ENCODE measurements at places on chromosomes 6 and 20.

GRCh38 chr20:42270539-42270938 lies 652.4 kb upstream of the CHD6 start:
- ATAC-seq = no peak

DNA sequence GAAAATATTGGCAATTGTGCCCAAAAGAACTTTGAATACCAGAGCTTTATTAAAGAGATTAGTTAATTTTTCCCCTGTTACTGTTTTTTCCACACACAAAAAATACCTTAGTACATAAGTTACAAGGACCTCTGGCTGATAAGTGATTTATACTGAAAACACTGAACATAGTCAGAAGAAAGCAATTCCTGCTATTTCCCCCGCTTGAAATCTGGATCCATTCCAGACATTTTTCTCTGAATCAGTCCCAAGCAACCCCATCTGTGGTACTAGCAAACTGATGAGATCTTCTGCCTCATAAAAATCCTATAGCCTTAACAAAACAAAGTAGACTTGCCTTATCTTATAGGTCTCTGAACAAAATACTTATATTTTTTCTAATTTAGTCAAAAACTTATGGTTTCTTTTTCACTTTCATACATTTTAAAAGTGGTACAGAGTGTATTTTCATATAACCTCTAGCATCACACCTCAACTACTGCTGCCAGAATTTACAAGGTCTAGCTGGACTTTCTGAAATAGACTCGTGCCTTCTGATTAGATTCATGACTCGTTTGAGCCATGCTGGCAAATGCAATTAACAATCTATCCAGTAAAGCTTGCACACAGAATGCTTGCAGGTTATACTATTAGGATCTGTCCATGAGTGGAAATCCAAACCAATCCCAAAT lies 111.9 kb downstream of the TBX18 start:
- no peak for ATAC-seq

DNA sequence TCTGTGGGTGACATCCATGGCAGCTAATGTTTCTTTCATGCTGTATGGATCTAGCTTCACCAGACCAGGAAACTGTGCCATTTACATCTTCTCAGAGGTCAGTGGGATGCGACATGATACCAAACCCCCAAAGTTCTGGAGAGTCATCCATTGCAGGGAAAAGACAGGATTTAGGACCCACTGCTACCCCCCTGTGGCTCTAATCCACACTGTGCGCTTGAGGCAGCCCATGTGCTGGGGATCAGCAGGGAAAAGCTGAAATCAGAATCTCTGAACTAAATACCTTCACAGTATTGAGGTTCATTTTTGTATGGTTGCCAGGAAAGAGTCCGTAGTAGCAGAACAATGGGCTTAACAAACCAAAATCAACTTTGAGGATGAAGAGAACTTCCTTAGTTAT lies 164.4 kb downstream of the TMEM242 start:
- no peak for ATAC-seq

DNA sequence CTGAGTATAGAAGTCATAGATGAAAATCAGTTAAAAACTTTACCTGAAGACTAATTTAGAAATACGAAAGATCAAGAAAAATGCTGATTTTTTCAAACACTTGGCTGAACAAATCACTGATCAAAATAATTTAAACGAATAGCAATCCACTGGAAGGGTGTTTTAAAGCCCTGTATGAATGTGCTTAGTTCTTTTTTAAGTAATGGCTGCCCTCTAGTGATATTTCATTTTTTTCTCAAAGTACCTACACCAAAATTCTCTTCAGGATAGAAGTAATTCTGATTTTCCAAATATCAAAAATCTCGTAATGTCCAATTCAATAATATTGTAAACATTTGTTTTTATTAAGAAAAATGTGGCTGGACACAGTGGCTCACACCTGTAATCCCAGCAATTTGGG lies 32.5 kb downstream of the AKAP7 start:
- ATAC-seq = no peak

GRCh38 chr6:43129434-43130194 lies 41.5 kb upstream of the SRF start:
- ATAC-seq = peak; percentile 33

GRCh38 chr6:3884007-3884745 lies 35.0 kb downstream of the FAM50B start:
- ATAC-seq = no peak

DNA sequence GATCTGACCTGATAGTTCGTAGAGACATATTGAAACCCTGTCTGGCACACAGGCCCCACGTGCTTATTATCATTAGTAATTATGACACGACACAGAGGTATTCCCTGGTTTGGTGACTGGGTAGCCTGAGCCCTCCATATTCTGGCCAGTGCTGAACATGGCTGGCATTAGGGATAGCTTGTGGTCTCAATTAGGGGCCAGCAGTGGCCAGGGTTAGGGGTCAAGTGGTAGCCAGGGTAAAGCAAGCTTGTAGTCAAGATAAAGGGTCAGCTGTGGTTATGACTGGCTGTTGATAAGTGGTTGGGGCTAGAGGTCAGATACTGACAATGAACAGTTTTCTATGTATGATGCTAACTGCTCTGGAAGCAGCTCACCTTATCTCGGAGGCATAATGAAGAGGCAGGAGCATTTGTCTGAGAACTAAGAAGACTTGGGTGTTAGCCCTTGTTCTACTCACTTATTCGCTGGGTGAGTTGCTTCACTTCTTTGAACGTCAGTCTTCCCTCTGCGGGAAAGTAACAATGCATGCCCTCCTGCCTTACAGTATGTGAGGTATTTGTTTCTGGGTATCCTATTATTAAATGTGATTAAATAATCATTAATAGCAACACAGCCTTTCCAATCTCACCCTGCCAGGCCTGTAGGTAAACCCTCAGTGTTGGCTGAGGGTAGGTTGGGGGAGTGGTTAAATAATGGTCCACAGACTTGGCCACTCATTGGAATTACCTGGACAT lies 66.7 kb downstream of the VEGFA start:
- no peak for ATAC-seq

DNA sequence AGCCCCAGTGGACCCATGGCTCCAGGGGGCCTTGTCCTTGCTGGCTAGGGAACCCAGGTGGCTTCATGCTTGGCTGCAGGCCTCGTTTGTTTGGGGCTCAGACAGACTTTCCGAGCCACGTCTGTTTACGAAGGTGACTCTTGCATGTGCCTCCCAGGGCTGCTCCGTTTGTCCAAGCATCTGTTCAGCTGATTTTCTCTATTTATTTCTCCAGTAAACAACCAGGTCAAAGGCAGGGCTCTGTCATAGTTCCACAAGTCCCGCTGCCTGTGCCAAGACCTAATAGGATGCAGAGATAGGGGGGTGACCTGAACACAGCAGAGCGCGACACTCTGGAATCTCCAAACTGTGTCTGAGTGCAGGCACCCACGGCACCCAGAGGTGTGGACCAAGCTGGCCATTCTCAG lies 12.8 kb upstream of the SPO11 start:
- no peak for ATAC-seq

DNA sequence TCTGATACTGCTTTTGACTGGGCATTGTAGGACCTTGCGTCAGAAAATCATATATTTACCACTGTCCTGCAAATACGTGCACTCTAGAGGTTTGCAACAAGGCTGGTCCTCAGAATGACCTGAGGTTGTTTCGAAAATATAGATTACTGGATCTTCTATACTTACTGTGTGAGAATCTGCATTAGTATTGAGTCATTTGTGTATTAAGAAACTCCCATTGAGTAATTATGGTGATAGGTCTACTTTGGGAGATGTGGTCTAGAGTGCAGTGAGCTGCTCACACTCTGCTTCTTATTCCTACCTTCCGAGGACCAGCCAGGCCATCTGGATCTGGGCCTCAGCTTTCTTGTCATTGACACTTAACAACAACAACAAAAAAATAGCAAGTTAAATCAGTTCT lies 9.6 kb downstream of the KLHL32 start:
- no peak for ATAC-seq

- no peak for ATAC-seq
These were observed 10.0 kb downstream of the MOCS1 start for GRCh38 chr6:39924283-39924682.

- no peak for ATAC-seq
These were observed 133.2 kb downstream of the SLC16A10 start for GRCh38 chr6:111220383-111221031.

DNA sequence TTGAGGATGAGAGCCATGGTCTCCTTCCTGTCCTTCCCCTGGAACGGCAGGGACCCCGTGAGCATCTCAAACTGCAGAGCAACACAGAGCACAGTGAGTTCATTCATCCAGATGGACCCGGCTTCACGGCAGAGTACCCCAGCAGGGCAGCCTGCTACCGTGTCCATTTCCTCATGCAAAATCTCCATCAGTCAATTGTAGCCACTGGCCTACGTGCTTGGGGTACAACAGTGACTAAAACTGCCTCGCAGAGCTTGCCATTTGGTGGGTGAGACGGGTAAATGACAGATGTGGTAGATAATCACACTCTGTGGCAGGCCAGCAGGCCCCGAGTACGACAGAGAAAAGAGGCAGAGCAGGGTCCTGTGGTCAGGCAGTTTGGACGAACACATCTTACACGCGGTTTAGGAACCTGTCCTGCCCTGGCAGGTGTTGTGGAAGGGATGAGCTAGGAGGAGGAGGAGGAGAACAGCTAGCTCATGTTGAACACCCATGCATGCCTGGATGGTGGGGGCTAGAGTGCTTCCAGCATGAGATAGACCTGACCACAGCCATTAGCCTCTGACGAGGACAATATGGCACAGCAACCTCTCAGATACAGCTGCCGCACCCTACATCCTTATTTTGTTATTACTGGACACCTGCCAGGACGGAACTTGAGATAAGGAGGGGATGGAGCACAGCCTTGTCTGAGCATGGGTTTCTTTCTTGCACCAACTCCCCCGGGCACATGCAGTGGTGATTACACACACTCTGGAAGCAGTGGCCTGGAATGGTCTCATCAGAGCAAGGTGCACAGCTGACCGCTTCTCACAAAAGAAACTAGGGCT lies 95.6 kb downstream of the RAMACL start:
- ATAC-seq = no peak

DNA sequence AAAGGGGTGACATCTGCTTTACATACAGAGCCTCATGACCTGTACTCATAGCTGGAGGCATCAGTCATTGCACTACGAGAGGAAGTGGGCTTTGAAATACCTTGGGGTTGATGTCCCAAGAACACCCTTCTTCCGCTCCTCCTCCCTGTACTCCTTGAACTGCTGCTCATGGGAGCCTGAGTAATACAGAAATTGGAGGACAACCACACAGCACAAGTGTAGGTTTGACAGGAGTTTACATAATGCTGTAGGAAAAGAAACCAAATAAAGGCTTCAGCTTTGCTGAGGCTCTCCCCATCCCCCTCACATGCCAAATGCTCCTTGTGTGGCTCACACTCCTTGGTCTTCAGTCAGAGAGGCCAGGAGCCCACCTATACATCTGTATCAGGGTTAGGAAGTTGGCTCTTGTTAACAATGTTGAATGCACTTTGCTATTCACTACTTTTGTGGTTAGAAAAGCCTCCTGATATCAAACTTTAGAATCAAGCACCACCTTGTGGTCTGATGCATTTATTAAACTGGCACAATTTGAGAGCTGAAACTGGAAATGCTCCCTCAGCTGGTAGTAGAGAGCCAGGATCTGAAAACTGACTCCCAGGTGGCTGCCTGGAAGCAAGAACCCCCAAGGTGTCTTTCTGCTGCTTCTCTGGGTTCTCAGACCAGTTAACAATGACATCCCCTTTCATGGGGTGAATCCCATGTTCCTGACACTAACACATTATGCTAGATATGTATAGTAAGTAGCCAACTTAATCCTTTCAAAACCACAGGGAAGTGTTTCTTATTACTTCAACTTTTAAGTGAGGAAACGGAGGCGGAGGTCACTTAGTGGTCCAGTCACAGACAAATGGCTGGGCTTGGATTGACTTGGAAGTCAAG lies 56.2 kb upstream of the EDN1 start:
- peak; percentile 72 for ATAC-seq

- ATAC-seq = no peak
These were observed 31.4 kb downstream of the NHSL1 start for GRCh38 chr6:138467901-138468300.

GRCh38 chr6:14361297-14361696 lies 243.7 kb downstream of the CD83 start:
- no peak for ATAC-seq

DNA sequence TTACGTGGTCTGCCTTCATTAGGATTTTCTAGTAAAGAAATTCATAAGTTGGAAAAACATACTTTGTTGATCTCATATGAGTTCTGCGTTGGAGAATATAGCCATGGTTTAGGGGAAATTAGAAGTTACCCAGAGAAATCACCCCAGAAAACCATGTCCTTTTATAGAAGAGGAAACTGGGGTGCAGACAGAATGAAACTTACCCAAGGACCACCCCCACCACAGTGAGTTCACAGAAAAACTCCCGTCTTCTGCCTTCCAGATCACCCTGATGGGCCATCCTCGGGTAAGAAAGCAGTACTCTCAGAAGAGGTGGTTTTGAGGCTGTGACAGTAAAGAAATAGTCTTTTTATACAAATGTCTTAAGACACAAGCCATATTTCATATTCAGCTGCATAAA lies 25.1 kb upstream of the MAFB start:
- ATAC-seq = no peak

- ATAC-seq = no peak
These were observed 121.5 kb upstream of the MAN1A1 start for GRCh38 chr6:119470893-119471542.

DNA sequence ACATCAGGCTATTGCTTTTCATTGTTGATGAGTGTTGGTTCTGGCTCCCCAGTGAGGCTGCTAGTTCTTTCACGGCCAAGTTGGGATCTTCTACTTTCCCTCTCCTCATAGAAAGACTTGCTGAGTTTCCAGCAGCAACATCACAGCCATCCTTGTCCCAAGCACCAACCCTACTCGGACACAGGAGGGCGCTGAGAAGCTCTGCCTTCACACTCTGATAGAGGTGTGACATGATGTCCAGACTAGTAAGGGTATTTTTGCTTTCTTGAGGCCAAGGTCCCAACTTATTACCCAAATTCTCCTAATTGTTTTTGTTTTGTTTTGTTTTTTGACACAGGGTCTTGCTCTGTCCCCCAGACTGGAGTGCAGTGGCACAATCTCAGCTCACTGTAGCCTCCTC lies 3.0 kb upstream of the GCM1 start:
- ATAC-seq = no peak

- no peak for ATAC-seq
These were observed 31.9 kb downstream of the MYH7B start for GRCh38 chr20:34987288-34988190.

GRCh38 chr20:51953731-51954340 lies 151.5 kb upstream of the SALL4 start:
- ATAC-seq = no peak

DNA sequence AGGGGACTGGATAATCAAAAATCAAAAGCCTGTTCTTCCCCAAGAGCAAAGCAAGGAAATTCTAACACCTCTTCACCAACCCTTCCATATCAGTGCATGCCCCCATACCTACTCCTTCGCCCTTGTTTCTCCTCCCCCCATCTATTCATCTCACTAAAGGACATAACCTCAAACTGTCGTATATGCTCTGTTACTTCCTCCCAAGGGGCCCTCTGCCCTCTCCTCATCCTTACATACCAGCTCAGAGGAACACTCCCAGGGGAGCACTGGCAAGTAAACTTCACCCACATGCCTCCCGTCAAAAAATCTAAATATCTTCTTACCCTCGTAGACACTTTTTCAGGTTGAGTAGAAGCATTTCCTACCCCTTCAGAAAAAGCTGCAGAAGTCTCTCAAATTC lies 9.4 kb upstream of the ADTRP start:
- ATAC-seq = no peak

Measured in activated CD4-positive, CD25-positive, alpha-beta regulatory T cell treated with anti-CD3 and anti-CD28 coated beads, Interleukin-2, amount 50 U/mL, for 24 hours (primary cell).